Fibroblast of mammary gland (primary cell): ENCODE measurements at places on chromosomes 1 and 21.

- DNase-seq = no peak
These were observed 72.9 kb downstream of the IFI44 start for GRCh38 chr1:78722521-78722920.

DNA sequence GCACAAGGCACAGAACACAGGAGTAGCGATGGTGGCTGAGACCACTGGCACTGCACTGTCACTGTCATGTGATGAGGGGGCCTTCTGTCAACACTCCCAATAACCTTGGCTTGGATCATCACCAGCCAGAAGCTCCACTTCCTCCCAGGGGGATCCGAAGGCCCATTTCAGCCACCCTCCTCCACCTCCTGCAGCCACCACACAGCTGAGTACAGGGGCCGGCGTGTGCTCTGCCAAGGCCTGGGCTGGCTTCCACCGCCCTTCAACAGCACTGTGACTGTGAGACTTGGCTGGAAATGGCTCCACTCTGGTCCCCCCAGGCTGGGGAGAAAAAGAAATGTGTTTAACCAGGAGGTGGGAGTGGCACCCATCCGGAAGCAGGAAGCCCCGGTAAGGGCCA lies 9.9 kb upstream of the NADK start:
- DNase-seq = no peak

- peak; percentile 35 for DNase-seq
These were observed 24.2 kb upstream of the DYNLT5 start for GRCh38 chr1:66728021-66728420.

DNA sequence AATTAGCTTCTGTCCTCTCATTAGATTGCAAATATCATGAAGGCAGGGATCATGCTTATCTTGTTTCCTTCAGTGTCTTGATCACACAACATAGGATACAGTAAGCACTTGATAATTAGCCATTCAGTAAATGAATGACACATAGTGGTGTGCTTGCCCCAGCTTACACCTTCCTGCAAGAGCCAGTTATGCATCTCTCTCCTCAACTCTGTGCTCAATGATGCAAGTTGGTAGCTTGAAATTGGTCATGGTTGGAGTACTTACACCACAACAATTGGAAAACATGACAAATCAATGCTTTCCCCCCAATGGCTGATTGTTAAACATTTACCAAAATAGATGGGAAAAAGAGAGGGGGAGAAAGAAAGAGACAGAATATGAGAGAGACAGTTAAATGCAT lies 129.2 kb downstream of the NUF2 start:
- DNase-seq = no peak

DNA sequence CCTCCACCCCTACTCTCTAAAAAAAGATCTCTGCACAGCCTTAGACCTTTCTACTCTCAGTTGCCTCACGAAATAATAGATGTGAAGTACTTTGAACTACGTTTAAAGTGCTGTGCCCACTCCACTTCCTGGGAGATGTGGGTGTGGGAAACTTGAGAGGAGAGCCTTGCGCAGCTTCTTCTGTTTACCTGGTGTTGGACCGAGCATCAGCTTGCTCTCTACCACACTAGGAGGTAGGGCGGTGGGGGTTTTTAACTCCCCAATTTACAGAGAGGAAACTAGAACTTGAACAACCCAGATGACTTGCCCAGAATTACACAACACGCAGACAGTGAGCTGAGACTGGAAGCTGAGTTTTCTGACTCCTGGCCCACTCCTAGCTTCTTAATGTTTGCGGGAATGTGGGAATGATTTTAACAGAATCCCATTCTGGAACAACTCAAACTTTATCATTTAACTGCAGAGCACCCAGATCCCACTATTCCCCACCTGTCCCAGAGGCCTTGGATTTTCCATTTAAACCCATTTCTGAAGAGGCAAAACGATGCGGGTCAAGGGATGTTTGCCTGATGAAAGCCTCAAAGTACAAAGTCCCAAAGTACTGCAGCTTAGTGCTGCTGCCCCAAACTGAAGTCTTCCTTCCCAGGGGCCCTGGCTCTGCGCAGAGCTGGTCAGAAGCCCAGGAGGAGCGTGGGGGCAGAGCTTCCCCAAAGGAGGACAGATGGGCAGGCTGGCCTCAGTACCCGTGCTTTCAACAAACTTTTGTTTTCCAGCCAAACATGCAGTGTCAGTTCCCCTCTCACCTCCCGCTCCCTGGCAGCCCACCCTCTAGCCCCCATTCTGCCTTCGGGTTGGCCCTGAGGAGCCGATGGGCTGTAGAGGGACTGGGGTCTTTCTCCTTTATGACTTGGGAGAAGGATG lies 19.0 kb downstream of the BTG2 start:
- DNase-seq = no peak

GRCh38 chr1:44464361-44464760 lies 59.3 kb downstream of the RNF220 start:
- peak; percentile 15 for DNase-seq

DNA sequence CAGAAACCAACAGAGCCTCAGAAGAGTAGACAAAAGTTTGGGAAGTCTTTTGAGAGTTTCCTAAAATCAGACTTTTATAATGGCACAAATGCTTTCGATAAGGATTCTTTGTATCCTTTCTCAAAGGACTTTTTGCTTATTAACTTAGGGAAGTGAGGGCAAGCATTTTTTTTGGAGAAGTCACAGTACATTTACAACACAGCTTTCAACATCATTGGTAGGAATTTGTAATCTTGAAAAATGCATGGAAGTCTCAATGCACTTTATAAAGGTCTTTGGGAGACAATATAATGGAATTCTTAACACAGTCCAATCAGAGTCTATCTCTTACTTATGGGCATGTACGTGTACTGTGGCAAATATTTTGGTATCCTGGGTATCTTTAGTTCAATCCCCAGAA lies 325.8 kb upstream of the NR5A2 start:
- DNase-seq = no peak

GRCh38 chr1:95287825-95288224 lies 53.8 kb downstream of the RWDD3 start:
- DNase-seq = no peak

GRCh38 chr1:209404577-209404976 lies 178.9 kb upstream of the CAMK1G start:
- no peak for DNase-seq

DNA sequence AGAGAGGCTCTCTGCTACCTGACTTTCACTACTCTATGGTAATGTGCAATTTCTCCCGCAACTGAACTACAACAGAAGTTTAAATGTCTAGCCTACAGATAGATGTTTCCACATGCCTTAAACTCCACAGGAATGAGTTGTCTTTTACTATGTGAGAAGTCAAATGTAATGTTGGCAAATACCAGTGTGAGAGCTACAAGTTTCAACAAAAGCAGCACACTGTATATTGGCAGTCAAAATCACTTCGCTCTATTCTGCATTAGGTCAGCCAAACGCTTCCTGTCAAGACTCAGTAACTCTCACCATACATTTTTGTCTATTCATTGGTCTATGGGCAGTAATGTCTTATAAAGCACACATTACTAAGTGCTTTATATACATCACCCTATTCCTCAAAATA lies 41.9 kb downstream of the LUZP1 start:
- DNase-seq = peak; percentile 50

- DNase-seq = no peak
These were observed 197.8 kb downstream of the FOXD2 start for GRCh38 chr1:47635597-47635996.

- DNase-seq = no peak
These were observed 27.5 kb upstream of the SOX13 start for GRCh38 chr1:204045430-204045829.

- DNase-seq = no peak
These were observed 104.5 kb downstream of the POU2F1 start for GRCh38 chr1:167325151-167325550.

GRCh38 chr1:223709598-223709997 lies 2.7 kb upstream of the CAPN2 start:
- DNase-seq = peak; percentile 52
